Endothelial cell of umbilical vein (primary cell): ENCODE measurements at places on chromosomes 7 and 10.

DNA sequence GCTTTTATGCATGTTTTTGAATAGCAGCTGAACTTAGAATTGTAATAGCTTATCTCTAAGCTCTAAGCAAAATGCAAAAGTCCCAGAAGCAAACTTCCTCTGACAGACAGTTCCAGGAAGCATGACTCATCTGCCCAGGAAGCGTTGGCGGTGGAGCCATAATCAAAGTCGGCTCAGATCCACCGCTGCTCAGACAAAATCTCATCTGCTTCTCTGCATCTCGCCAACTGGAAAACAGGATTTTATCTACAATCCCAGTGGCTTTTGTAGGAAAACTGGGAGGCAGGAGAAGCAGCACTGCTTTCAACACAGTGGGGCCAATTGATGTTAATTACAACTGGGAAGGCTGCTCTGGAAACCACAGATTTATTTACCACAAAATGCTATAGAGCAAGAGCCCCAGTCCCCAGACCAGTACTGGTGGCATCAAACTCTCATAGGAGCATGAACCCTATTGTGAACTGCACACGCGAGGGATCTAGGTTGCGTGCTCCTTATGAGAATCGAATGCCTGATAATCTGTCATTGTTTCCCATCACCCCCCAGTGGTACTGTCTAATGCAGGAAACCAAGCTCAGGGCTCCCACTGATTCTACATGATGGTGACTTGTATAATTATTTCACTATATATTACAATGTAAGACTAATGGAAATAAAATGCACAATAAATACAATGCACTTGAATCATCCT, 99.9 kb downstream of the CUBN start:
- DNase-seq = peak; percentile 96

GRCh38 chr7:116777651-116778281, 84.6 kb upstream of the CAPZA2 start:
- DNase-seq = peak; percentile 45

DNA sequence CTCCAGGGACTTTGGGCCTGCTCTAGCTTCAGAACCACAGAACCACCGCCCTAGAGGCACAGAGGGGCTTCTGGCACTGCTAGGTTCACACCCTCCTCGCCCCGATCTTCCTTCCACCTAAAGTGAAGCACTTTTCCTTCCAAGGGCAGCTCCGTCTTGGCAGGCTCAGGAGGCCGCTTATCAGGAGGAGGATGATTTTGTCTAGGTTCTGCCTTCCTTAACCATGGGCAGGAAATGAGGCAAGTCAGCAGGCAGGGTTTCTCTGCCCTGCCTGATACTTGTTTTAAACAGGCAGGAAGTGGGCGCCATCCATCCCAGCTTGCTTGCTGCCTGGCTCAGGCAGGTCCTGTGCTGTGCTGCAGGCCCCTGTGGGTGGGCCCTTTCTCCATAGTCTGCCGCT, 8.3 kb upstream of the ATP6V0E2 start:
- DNase-seq = peak; percentile 14

DNA sequence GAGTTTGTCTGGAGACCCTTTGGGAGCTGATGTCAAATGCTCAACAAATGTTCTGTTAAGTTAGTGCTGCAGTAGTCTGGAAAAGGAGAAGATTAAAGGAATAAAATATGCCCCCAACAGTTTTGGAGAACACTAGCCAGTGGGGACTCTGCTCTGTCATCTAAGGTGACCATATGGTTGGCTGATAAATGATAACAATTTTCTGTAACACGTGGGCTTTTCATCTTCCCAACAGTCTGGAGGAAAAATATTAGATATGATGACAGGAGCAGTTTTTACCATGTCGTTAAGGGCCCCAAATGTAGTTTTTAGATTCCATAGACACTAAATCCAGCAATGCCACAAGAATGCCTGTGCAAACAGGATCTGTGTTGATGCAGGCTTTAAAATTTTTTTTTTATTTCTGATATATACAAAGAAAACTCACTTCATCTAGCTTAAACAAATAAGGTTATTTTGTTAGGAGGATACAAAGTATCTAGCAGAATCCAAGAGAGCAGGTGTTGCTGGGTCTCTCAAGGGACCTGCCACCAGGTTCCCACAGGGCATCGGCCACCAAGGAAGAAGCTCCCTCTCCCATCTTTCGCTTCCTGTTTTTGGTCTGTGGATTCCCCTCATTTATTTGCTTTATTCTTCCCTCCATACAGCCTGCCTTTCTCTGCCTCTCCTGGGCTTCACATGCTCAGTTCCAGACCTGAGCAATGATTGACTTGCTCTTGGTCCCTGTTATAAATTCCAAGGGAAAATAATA, 6.2 kb upstream of the CFAP58 start:
- no peak for DNase-seq

DNA sequence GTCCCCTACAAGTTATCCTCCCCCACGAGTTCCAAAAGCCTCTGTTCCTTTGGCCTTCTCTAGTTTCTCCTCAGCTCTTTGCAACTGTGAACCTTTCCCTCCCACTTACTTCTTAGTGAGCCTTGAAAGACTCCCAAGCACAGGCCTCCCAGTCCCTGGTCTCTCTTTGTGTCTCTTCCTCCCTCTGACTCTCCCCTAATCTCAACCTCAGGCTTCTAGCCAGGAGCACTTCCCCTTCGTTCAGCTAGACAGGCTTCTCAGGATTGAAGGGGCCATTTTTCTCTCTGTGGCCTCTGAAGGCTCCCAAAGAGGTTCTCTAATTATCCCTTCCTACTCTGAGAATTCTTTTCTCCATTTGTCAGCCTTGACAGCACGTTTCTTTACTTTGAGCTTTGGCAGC, 50.2 kb upstream of the PHYHIPL start:
- DNase-seq = no peak
